ENCODE measurements at places on chromosomes 5 and 9.

DNA sequence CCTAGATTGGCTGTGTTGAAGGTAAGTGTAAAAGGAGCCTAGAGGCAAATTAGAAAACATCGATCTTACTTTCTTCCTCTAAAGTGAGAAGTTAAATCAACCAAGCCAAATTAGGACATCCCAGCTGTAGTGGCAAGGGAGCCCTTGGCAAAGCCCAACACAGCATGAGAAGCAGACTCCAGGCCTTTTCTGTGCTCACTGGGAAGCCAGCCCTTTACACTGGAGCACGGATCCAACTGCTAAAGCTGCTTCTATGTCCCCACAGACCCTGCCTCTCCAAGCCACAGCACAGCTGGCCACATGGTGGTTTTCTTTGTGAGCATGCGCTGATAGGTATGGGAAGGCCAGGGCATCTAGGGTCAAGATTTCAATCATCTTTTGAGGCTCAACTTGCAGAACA is 94.1 kb downstream of the APBA1 start:
- DNase-seq, result no peak

DNA sequence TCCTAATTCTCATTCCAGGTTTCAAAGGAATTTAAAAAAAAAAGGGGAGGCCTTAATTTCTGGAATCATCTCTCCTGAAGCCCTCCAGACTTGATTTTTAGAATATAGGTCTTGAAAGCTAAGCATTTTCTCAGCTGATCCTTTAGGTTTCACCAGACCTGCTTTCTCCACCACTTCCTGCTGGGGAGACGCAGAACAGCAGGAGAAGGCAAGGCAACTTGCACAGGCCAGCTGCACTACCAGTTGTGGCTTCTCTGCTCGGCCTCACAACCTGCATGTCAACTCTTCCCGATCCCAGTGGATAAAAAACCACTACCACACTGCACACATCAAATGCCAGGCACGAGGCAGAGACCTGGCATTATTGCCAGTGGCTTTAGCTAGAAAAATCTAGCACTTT is 119.8 kb downstream of the SIL1 start:
- DNase-seq, result no peak

DNA sequence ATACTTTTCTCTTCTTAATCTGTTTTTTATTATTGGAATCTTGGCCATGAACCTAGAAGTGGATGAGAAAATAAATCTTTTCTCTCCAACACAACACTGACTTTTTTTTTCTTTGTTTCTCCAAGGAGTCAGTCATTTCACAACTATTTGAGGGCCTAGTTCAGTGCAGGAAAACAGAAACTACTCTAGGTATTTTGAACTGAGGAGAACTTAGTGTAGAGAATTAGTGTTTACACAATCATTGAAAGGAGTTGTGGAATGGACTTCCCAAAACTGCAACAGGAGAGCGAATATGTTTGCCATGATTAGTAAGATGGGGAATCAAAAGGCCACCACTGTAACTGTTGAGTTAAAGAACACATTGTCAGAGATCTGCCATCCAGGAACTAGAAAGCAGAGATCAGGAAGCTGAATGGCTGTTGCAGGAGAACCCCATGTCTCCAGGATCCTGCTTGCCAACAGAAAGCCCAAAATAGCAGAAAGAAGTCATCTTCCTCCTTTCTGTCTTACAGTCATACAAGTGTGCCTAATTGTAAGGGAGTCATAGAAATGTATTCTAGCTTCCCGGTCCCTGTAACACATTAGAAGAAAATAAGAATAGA is 20.3 kb upstream of the PCDH1 start:
- no peak for DNase-seq

DNA sequence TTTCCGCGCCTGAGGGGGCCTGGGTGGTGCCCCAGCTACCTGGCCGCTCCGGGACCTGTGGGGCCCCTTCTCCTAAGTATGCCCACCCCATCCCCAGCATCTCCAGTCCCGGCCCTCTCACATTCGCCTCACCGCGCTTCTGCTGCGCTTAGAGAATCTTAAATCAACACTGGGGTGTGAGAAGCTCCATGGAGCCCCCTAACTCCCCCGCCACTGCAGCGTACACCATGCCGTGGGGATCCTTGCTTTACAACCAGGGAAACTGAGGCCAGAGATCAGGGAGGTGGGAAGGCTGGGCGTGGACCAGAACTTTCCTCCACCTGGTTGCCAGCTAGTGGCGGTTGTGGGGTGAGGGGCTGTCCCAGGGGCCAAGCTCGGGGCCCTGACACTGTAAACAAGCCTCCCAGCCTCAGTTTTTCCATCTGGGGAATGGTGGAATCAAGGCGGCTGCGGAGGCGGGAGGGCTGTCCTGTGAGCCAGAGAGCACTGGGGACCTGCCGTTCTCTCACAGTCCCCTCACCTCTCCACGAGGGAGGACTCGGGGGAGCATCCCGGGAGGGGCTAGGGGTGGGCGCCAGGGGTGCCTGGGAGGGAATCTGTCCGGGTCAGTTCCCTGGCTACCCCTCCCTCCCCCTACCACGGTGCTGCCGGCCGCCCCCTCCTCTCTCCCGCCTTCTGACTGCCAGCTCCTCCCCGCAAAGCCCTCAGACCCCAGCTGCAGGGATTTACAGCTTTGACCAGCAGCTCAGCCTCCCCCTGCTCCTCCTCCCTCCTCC is 161.2 kb downstream of the C9orf50 start:
- no peak for DNase-seq

GRCh38 chr9:126614455-126615244 is 922 bp downstream of the LMX1B start:
- no peak for DNase-seq

DNA sequence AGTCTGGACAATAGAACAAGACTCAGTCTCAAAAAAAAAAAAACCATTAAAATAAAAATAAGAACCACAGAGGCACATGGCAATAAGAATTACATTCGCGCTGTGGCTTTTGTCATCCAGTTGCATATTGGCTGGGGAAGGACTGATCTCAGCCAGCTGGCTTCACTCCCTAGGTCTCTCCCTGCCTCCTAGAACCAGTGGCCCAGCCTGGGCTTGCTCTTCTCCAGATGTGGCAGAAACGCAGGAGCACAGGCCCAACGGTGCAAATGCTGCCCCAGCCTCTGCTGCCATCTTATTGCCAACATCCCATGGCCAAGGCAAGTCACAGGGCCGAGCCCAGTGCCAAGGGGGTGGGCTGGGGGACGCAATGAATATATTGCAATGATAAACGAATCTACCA is 37.0 kb downstream of the NKX2-5 start:
- no peak for DNase-seq

- no peak for DNase-seq
Measured at GRCh38 chr5:61653807-61654580, 321.9 kb downstream of the ZSWIM6 start.

GRCh38 chr9:72564479-72565281 is 43.3 kb downstream of the TMC1 start:
- no peak for DNase-seq

GRCh38 chr9:122007837-122008236 is 85.3 kb downstream of the TTLL11 start:
- DNase-seq, result no peak

- no peak for DNase-seq
Measured at GRCh38 chr5:95007921-95008597, 276.8 kb downstream of the MCTP1 start.

GRCh38 chr5:169272731-169273427 is 28.1 kb downstream of the SLIT3 start:
- no peak for DNase-seq

DNA sequence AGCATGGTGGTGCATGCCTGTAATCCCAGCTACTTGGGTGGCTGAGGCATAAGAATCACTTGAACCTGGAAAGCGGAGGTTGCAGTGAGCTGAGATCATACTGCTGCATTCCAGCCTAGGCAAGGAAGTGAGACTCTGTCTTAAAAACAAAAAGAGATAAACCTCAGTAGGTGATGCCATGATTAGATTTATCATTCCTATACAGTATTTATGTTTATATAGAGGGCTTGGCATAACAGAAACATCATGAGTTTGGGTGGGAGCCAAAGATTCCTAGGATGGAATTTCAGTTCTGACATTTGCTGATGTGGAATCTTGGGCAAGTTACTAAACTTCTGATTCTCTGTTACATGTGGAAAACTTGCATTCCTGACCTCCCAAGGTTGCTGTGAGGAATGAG is 22.3 kb downstream of the RFK start:
- no peak for DNase-seq

DNA sequence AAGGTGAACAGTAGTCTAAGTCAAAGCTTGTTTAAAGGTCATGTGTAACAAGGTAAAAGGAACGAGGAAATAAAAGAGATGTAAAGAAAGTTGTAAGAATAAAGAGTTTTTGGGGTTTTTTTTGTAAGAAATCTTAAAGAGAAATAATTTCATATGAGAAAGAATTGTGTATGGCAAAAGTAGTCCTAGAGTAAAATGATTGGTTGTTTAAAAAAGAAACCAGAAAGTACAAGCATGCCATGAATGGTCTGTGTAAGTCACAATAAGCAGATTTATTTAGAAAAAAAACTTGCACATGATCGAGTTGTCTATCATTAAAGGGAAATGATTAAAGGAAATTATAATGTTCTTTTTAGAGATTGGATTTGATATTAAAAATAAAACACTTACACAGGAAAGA is 172.6 kb upstream of the TUSC1 start:
- DNase-seq, result no peak

DNA sequence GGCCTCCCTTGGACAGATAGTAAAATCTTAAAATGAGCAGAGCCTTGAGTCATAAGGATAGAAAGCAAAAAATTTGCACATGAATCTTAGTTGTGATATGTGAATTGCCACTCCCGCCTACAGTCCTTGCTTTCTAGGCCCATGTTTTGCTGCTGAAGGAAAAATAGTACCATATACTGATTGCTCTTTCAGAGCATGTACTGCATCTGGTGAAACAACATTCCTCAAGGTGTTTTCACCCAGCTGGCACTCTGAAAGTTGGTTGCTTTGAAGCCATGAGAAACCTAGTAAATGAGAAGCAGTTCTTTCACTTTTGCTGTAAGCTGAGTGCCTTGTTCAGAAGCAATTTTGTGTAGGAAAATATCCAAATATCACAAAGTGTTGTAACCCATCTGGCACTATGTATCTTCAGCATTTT is 10.3 kb downstream of the CDC37L1 start:
- DNase-seq, result no peak

- DNase-seq, result no peak
Measured at GRCh38 chr9:3777137-3777536, 251.3 kb upstream of the RFX3 start.

DNA sequence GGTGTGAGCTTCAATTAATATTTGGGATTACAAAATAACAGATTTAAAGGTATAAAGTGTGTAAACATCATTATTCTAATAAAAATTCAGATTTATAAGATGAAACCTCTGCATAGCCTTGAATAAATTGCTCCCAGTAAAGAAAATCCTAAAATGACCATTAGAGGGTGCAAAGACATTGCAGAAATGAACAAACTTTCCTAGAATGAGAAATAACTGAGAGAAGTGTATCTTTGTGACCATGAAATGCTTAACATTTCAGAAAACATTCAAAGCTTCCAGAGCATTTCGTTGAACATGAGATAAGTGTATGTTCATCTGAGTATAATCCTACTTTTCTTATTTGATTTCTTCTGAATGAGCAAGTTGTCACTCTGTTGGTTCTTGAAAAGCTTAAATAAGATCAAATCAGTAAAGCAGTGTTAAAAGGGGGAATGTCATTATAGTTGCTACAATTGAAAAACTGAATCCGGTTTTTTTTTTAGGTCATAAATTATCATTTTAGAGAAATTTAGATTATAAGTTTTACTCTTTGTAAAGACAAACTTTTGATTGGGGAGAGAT is 24.7 kb upstream of the NUDT12 start:
- peak; percentile 91 for DNase-seq

DNA sequence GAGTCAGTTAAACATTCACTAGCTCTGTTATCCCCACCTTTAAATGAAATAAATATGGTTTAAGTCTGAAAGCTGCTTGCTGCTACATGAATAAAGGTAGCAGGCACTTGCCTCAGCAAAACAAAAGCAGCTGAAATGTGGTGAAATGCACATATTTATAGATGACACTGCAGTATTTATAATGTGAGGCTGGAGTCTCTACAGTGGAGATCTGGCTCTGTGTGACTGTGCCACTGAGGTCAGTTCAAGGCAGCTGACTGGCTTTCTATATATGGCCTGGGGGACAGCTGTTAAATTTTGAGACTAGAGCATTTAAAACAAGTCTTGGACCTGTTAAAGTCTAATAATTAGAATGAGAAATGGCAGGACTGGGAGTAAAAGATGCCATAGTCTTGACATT is 859.6 kb upstream of the SEMA6A start:
- DNase-seq, result no peak

GRCh38 chr5:1013238-1013947 is 4.8 kb downstream of the NKD2 start:
- no peak for DNase-seq

DNA sequence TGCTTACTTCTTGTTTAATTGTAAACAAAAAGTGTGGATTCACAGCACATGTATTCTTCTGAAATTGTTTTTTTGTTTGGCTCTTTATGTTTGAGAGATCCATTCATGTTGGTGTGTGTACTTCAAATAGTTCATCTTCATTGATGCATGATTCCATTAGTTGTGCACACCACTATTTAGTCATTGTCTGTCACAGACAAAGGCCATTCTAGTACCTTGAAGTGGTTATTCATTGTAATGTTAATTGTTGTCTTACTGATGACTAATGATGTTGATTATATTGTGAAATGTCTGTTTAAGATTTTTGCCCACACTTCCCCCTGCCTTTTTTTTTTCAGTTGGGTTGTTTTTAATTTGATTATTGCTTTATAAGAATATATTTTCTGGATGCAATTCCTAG is 391.3 kb downstream of the DIRAS2 start:
- no peak for DNase-seq

- DNase-seq, result no peak
Measured at GRCh38 chr5:147360816-147361215, 126.0 kb downstream of the STK32A start.

DNA sequence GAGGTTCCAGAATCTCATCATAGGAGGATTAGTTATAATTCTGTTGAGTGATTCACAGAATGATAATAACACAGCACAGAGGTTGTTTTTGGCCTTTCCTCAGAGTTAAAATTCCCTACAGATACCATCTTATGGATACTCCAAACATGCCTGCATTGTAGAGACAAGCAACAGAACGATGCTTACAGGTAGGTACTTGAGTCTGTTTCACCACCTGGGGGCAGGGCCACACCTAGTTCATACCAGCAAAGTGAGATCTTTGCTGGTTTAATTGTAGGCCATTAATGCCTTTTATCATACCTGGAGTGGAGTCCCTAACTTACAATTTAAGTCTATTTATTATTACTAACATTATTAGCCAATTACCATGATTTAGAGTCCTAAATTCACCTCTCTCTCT is 416.5 kb upstream of the TLE4 start:
- DNase-seq, result no peak
